ENCODE measurements at places on chromosomes 6 and 20.

DNA sequence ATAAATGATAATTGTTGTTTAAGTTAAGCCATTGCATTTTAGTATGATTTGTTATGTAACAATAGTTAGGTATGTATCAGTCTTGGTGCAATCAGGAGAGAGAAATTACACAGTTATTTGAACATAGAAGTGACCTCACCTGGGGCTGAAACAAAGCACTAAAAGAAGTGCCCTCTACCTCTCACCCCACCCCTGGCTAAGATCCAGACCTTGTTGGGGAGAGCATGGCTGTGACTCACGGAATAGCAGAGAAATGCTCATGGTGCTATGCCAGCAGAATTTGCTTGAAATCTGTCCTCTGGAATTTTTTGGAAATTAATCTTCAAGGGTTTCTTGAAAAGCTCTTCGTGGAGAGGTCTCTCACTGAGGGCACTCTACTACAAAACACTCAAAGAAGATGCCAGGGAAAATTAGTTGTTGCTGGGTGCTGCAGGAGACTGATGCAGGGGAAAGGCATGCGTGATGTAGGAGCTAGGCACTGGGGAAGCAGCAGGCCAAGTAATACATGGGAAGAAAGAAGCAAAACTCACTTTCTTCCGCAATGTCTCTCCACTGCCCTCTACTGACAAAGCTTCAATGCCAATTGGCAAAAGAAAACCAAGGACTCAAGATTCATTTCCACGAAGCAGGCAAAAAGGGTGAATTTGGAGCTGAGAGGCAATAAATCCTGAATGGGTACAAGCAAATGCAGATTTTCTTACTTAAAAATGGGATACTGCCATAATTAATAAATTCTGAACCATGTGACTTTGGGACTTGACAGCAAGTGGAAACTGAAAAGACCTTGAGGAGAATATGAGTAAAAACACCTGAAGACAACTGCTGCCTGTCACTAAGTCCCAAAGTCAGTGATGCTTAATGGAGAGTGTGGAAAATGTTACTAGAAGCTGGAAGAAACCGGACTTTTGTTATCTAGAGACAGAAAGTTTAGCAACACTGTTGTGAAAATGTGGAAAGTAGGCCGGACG lies 136.3 kb upstream of the ZNF184 start:
- peak; percentile 21 for DNase-seq

DNA sequence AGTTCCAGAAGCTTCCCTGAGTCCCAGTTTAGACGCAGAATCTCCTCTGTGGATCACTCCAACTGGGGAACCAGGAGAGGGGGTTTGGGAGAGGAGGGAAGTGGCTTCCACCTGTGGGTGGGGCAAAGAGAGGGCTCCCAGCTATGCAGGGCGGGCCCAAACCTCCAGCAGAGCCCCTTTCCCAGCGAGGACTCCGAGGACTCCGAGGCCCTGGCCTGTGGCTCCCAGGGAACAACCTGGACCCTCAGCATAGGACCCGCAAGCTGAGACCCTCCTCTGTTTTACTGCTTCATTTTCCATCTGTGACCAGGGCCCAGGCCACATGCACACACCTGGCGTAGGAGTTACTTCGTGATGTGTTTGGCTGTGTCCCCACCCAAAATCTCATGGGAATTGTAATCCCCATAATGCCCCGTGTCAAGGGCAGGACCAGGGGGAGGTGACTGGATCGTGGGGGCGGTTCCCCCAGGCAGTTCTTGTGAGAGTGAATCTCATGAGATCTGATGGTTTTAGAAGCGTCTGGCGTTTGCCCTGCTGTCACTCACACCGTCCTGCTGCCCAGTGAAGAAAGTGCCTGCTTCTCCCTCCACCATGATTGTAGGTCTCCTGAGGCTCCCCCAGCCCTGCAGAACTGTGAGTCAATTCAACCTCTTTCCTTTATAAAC lies 27.9 kb downstream of the NTSR1 start:
- no peak for DNase-seq

DNA sequence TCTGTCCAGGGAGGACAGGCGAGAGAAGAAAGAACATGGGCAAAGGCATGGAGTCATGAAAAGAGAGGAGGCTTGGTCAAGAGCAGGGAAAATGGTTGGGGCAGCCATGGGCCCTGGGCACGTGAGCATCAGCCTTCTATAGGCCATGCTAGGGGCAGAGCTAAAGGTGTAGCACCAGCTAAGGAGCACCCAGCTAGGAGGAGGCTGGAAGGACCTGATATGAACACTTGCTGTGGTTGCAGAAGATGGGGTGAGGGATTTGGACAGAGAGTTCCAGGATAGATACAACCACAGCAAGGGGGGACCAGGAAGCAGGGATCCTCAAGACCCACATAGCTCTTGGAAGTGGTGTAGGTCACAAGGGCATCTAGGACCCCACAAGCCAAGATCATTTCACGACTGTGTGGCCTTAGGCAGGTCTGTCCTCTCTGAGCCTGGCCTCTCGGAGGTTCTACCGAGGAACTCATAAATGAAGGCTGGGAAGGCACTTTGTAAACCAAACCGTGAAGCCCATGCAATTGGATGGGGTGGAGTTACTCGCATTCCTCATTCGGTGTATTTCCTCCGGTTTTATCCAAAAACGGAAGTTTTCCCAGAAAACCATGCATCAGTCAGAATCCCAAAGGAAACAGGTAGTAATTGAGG lies 74.0 kb upstream of the TOP1 start:
- DNase-seq = no peak

- no peak for DNase-seq
These were observed 238.2 kb upstream of the PRND start for GRCh38 chr20:4483486-4483885.

DNA sequence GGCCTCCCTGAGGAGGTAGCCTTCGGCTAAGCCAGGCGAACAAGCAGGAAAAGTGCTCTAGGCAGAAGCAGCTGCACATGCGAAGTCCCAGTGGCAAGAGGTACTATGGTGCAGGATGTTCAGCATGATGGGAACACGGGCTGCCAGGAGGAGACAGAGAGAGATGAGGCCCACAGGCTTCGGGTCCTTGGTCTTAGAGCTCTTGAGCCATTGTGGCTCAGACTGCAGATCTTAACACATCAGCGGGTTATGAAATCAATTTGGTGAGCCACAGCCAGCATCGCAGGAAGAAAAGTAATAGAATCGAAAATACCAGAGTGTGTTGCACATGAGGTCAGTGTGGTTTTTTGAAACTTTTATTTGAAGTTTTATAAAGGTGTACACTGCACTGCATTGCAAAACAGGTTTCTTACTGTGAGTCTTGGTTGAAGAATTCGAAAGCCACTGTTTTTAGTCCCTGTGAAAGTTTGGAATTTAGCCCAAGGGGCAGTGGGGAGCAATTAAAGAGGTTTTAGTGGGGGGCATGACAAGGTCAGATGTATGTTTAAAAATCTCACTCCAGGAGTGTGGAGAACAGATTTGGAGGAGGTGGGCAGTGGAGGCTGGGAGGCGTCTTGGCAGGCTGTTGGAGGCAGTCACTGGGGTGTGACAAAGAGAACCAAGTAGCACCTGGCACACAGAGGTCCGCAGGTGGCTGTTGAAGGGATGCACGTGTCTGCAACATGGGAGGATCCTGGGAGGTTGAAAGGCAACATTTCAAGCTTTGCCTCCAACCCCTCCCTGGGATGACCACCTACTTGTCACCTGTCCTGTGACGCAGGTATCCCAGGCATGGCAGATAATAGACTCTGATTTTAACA lies 69.3 kb downstream of the EYA2 start:
- DNase-seq = peak; percentile 36

DNA sequence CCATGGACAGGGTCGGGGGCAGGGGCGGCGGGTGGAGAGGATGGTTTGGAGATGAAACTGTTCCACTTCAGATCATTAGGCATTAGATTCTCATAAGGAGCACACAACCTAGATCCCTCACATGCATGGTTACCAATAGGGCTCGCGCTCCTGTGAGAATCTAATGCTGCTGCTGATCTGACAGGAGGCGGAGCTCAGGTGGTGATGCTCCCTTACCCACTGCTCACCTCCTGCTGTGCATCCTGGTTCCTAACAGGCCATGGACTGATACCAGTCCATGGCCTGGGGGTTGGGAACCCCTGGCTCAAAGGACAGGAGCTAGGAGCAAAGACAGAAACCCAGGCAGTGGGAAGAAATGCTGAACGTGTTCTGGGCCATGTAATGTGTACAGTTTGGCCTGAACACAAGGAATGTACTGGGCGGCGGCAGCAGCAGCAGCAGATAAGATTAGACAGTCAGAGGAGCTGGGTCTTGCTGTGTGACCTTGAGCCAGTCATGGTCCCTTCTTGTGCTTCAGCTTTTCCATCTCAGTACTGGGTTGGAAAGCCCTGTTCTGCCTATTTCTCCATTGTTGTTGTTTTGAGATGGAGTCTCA lies 4.7 kb upstream of the SPAG4 start:
- no peak for DNase-seq

DNA sequence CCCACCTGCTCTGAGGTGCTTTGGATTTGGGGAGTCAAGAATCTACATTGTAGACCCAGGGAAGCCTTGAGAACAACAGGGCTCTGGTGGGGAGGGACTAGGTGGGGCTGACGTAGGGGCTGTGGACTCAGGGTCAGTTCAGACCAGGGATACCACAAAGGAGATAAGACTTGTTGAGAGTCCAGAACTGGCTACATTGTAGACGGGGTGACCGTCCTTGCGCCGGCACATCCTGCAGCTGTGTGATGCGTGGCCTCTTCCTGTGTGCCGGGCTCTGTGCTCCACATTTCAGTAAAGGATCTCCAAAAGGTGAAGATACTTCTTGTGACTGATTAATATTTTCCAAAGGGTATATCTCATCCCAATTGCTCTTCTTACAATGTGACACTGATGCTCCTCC lies 9.8 kb upstream of the TLDC2 start:
- DNase-seq = no peak

GRCh38 chr6:57242505-57242904 lies 20.4 kb upstream of the RAB23 start:
- no peak for DNase-seq

- no peak for DNase-seq
These were observed 575 bp upstream of the CNR1 start for GRCh38 chr6:88166493-88167351.

DNA sequence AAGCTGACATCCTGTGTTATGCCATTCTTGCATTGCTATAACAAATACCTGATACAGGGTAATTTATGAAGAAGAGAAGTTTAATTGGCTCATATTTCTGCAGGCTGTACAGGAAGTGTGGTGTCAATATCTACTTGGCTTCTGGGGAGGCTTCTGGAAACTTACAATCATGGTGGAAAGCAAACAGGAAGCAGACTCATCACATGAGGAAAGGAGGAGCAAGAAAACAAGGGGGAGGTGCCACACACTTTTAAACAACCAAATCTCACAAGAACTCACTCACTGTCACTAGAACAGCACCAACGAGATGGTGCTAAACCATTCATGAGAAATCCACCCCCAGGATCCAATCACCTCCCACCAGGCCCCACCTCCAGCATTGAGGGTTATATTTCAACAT lies 143.1 kb upstream of the GGTLC1 start:
- no peak for DNase-seq

DNA sequence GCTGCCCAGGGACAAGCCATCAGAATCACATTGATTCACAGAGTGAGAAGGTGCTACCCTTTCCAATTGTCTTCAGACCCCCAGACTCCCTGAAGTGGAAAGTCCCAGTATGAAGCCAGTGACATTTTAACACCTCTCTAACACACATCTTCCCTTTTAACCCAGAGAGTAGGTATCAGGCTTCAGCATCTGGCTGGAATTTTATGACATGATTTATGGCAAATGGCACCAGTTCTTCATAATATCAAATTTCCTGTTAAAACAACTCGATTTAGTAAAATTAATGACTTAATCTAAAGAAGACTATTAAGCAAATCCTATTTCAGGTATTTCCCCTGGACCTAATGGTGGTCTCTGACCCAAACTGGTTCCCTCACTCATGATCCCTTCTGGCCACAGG lies 25.0 kb downstream of the KCNB1 start:
- DNase-seq = no peak

- DNase-seq = no peak
These were observed 105.9 kb downstream of the SLC35F1 start for GRCh38 chr6:118012944-118013343.

GRCh38 chr6:13184089-13184468 lies 144.3 kb downstream of the TBC1D7 start:
- no peak for DNase-seq

- DNase-seq = no peak
These were observed 354.0 kb downstream of the ESR1 start for GRCh38 chr6:152161501-152161900.

DNA sequence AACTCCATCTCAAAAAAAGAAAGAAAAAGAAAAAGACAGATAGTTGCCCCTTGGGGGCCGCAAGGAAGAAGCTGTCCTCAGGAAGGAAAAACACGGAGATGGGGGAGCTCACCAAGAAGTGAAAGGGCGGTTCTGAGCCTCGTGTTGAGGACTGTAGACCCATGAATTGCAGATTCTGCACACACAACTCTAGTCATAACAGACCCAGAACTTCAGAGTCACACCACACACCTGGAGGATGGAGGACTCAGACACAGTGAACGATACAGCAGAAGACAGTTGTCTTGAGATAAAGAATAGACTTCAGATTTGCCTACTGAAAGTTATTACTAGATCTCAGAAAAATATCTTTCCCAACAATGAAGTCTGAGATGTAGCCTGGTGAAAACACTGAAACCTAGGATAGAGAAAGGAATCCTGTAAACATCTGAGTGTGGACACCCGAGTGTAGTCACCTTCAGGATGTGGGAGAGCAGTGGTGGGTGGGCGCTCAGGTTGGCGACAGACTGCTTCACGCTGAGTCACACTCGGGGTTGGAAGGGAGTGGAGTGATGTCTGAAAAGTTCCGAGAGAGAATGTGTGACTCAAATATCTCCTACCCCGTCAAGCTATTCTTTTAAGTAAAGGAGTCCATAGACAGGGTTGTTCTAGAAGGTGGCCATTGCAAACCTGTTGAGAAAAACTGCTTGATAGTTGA lies 88.1 kb downstream of the MAP3K4 start:
- no peak for DNase-seq

DNA sequence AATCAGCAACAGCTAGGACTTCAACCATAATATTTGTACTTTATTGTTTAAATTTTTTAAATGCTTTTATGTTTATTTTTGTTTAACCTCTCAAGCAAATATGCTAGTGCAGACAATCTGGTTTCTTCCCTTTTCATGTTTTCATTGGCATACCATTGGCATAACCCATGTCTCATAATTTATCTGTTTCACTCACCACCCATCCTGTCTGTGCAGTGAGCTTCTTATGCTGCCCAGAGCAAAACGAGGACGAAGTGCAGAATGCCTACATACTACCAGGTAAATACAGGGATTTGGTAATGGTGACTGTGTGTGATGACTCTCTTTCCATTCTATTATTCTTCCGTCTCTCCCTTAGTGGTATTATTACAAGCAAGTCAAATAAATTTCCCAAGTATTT lies 361.4 kb upstream of the KCNQ5 start:
- DNase-seq = no peak
